Left hindlimb (tissue), 1 donor: ENCODE measurements at places on chromosomes 13 and 19.
A peak's percentile ranks its signal among the peaks of the same experiment; 100 is the strongest.

DNA sequence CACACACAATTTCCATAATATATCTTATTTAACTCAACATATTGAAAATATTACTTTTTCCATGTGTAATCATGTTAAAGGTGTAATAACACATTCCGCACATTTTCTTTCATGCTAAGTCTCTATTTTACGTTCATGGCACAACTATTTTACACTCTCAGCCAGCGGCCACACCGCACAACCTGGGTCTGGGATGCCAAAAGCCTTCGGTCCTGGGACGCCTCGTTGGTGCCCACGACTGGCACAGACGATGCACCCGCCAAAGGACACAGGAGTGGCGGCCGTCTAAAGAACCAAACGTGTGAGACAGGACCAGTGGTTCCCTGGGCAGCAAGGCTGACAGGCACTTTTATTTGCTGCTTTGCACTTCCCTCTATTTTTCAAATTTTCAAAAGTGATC lies 10.0 kb upstream of the PROZ start:
- DNase-seq, result no peak

DNA sequence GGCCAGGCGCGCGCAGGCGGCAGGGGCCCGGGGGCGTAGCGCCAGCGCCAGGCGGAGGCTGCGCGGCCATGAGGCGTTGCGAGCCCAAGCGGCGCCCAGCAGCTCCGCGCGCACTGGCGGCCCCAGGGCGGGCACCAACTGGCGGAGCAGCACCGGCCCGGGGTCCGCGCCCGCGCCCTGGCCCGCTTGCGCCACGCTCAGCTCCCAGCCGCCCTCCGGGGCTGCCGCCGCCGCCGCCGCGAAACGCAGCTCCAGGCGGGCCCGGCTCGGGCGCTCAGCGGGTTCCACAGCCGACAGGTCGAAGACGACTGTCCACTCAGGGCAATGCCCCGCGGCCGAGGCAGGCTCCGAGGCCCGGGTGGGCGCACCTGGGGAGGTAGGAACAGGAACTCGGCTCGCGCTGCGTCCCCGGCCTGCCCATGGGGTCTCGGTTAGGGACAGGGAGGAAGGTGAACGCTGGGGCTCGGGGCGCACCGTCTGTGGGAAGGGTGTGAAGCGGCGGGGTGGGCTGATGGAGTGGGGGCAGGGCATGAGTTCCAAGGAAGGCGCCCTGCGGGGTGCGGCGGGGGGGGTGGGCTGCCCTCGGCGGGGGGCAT lies 26.8 kb downstream of the CERS1 start:
- DNase-seq, result no peak

DNA sequence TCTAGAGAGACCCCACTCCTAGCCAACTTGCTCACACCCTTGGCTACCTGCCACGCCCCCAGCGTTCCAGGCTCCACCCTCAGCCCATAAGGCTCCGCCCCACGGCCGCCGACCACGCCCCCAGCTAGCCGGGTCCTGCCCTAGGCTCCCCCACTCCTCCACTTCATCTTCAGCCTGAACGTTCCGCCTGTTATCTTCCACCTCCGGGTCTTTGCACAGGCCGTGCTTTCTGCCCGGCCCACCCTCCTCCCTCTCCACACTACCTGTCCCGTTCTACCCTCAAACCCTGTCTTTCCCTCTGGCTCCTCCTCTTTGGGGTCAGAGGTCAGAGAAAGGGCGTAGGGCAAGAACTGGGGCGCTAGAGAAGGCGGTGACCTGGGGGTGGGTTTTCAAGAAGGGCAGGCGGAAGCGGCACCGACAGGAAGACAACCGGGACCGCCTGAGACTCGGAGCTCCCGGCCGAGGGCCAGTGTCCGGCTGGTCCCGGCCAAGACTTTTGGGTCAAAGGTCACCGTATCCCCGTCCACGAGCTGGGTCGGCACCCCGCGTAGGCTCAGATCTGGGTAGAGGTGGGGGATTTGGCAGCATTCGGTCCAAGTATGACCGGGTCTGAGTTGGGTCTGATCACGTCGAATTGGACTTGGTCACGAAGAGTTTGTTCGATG lies 2.2 kb downstream of the PDE4C start:
- DNase-seq, result peak; percentile 59

DNA sequence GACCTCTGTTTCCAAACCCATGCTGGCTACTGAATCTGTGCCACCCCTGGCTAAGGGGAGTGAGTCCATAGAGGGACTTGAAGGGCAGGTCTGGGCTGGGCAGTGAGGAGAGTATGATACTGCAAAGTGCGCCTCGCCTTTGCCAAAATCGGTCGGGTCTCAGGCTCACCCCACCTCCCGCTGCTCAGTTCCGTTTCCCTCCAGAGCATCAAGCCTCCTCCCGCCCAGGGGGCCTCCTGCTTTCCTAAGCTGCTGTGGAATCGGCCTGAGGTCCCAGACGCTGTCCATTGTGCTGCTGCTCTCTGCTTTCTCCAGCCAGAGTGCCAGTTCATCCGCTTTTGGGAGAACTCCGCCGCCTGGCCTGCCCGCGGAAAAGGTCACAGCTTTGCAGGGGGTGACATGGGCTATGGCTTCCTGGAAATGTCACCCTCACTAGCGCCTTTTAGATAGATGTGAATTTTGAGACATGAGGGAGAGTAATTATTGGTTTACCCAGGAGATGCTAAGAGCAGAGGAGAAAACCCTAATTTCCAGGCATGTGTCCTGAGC lies 1418.4 kb downstream of the UQCRFS1 start:
- DNase-seq, result peak; percentile 36

GRCh38 chr19:275958-276646 lies 15.1 kb downstream of the PLPP2 start:
- no peak for DNase-seq

- DNase-seq, result no peak
These were observed 9.8 kb downstream of the PNPLA6 start for GRCh38 chr19:7545300-7545699.

DNA sequence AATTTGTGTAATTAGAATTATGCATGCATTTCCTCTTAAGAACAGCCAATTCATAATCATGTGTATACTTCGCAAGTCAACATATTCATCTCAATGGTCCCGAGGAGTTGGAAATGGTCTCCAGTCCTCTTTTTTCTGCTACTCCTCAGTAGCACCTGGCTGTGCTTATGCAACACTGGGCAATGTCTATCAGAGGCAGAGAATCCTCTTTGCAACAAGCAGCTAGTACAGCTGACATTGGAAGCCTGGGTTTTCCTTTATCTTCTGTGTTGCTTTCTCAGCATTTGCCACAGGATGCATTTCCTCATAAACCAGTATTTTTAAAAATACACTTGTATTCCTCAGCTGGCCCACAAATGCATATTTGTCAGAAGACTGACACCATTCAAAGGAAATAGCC lies 405.3 kb upstream of the GPC6 start:
- DNase-seq, result no peak

DNA sequence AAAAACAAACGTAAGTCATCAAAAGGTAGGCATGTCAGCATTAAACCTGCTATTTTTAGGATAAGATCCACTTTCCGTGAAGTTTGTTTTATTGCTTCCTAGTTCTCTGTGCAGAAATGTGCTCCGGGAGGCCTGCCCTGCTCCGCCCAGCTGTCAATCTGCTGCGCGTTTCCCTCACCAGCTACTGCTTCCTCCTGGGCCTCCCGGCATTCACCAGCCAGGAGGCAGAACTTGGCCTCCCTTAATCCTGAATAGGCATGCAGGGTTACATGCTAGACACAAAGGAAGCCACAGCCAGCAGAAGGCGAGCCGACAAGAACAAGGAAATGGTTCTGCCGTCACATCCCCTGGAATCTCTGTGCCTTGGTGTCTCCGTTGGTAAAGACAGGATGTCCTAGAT lies 386.2 kb downstream of the IRS2 start:
- DNase-seq, result no peak

DNA sequence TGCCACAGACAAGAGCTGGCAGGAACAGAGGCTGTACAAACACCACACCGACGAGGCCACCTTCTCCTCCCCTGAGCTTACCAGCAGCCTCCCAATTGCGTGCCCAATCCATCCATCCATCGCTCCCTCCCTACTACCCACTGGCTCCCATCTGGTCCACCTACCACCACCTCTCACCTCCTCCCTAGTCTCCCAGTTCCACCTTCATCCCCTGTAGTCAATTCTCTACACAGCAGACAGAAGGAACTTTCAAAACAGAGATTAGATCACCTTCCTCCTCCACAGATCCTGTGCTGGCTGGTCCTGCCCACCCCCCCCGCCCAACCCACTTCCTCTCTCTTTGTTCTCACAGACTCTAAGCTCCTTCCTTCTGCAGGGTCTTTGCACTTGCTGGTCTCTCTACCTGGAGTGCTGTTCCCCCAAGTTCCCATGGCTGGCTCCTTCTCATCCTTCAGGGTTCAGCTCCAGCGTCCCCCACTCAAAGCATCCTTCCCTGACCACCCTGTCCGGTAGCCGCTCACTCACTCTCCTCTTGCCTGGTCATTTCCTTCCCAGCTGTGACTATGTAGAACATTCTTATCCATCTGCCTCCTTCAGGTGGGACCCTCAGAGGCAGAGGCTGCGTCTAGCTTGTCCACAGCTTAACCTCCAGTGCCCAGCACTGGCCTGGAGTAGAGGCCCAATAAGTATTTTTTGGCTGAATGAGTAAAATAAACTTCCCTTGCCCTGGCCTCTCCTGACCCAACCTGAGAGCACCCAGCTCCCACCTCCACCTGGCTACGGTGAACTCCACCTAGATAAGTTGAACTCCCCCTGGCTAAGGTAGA lies 23.0 kb downstream of the PIN1 start:
- no peak for DNase-seq

DNA sequence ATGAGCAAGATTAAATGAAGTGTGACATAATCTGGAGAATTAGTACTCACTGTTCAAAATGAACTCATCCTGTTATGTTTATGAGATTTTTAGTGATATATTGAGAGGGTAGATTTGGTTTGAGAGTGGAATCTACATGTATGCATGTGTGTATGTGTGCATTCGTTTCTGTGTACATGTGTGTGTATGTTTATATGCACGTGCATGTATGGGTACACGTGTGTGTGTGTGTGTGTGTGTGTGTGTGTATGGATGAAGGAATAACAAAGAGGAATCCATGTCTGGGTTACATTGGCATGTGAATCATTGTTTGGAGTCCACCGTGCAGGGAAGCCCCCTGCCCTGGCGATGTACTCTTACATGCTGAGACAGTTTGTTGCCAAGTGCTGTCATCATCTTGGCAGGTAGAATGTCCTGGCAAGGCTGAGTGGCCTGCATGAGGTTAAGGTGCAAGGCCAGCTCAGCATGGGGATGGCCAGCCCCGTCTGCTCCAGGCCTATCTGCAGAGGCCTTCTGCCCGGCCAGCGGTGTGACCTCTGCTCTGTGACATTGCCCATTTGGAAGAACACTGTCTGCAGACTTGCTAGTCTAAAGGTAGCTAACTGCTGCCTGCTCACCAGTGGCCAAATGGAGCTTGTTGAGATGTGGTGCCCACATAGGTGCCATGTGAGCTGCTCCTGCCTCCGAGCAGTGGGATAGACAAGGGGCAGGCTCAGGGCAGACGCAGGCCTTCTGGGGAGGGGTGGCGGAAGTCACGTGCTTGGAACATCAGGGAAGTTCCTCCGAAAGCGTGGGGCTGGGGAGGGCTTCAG lies 222.3 kb downstream of the TEX29 start:
- no peak for DNase-seq

- no peak for DNase-seq
These were observed 1137.1 kb downstream of the OLFM4 start for GRCh38 chr13:54165581-54166215.

GRCh38 chr13:48429886-48430285 lies 17.0 kb upstream of the LPAR6 start:
- no peak for DNase-seq

- DNase-seq, result no peak
These were observed 165.6 kb upstream of the SOX1 start for GRCh38 chr13:111901267-111901915.

DNA sequence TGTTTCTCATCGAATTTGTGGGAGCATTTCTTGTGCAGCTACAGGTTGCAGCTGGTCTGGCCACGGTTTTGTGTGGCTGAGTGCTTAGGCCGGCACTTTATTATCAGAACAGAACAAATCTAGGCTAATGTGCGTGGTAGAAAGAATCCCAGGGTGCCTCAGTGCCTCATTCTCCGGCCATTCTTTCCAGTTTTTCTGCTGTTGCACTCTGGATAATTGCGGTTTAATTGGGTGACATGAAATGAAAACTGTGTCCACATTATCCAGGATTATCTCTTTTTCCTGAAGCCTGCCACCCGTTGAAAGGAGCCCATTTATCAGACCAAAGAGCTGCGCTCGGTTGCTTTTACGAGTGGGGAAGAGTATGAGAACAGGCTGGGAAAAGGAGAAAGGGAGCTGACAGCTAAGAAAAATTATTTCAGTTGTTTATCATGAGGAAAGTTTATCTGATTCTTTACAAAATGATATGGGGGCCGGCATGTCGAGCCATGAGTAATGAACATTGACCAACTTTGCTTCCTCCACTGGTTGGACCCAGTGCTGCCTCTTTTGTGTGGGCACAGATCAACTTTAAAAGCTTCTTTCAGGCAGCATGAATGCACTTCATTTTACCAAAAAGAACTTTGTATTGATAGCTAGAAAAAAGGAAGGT lies 117.0 kb upstream of the SOX21 start:
- DNase-seq, result no peak

- no peak for DNase-seq
These were observed 5.2 kb downstream of the PRX start for GRCh38 chr19:40407714-40408597.

DNA sequence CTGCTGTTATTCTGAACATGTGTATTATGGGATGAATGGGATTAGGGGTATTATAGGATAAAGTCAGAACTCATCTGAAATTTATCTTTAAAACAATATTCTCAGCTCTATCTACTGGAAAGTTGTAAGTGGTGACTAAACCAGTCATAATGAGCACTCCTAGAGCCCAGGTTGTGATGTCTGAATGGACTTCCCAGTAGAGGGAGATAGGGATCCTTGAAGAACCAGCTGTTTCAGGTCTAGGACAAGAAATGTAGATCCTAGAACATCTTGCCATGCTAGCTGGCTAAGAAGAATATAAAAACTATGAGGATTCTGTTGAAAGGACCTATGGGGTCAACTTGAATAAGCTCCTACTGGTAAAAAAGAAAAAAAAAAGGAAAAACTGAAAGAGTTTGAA lies 310.8 kb downstream of the SLC7A1 start:
- DNase-seq, result no peak

GRCh38 chr19:51368366-51369282 lies at the start of gene CLDND2:
TSS of gene CLDND2 (minus strand) at chr19:51369003. CDS start at chr19:51368577, 426 bp downstream.
- DNase-seq, result no peak

- DNase-seq, result no peak
These were observed 6.8 kb downstream of the DCUN1D2 start for GRCh38 chr13:113483504-113484293.

DNA sequence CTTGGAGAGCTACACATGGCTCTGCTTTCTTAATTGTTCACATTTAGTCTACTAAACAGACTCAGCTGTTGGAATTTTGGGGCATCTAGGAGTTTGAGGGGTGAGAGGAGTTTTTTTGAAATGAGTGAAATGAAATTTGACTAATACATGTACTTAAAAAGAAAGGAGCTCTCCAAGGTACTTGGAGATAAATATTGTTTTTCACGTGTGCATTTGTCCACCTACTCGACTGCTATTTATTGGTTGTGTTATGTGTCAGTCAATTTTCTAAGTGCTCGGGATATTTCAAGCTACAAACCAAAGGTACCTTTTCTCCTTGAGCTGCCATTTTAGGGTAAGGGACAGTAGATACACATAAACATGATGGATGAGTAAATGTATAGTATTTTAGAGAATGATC lies 697.0 kb downstream of the LIG4 start:
- DNase-seq, result no peak
